ENCODE measurements at places on chromosomes 13 and 19. TPM values are rescaled to one million over a fixed set of nuclear protein-coding genes. Genes with fewer than 3 reads are reported as not detected.
A peak's percentile ranks its signal among the peaks of the same experiment; 100 is the strongest.

DNA sequence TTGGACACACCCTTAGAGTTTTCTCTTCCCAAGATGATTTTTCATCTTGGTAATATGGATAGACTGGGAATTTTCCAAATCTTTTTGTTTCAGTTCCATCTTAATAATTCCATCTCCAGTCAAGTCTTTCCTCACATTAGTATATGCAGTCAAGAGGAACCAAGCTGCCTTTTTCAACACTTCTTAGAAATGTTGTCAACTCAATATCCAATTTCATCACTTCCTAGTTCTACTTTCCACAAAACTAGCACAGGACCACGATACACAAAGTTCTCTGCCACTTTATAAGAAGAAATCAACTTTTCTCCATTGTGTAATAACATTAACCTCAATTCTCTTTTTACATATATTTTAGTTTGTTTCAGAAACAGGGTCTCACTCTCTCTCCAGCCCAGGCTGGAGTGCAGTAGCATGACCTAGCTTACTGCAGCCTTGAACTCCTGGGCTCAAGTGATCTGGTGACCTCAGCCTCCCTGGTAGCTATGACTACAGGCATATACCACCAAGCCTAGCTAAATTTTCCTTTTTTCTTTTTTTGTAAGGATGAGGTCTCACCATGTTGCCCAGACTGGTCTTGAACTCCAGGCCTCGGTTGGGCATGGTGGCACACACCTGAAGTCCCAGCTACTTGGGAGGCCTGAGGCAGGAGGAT lies 15.5 kb downstream of the ZNF443 start:
- no peak overlapping the region for H3K4me3 ChIP-seq
- DNase-seq: no peak
- no peaks in the 10 kb centered on the region for H3K4me1 ChIP-seq
- no peaks in the 10 kb centered on the region for H3K27me3 ChIP-seq

GRCh38 chr13:32720026-32720425 lies 133.8 kb downstream of the PDS5B start:
- no peak overlapping the region for H3K27ac ChIP-seq
- no peaks in the 10 kb centered on the region for H3K4me1 ChIP-seq
- H3K4me3 ChIP-seq: peak overlapping the region; percentile 65
- DNase-seq: no peak

GRCh38 chr19:12953799-12954611 lies 3.0 kb downstream of the GADD45GIP1 start:
- H3K27me3 ChIP-seq: peaks cover 12% of the 10 kb centered on the region
- no peak overlapping the region for H3K27ac ChIP-seq
- H3K4me1 ChIP-seq: peaks cover 11% of the 10 kb centered on the region
- no peak for DNase-seq
- peak overlapping the region; percentile 49 for H3K4me3 ChIP-seq

Gene RXFP2
- not detected for total RNA-seq

DNA sequence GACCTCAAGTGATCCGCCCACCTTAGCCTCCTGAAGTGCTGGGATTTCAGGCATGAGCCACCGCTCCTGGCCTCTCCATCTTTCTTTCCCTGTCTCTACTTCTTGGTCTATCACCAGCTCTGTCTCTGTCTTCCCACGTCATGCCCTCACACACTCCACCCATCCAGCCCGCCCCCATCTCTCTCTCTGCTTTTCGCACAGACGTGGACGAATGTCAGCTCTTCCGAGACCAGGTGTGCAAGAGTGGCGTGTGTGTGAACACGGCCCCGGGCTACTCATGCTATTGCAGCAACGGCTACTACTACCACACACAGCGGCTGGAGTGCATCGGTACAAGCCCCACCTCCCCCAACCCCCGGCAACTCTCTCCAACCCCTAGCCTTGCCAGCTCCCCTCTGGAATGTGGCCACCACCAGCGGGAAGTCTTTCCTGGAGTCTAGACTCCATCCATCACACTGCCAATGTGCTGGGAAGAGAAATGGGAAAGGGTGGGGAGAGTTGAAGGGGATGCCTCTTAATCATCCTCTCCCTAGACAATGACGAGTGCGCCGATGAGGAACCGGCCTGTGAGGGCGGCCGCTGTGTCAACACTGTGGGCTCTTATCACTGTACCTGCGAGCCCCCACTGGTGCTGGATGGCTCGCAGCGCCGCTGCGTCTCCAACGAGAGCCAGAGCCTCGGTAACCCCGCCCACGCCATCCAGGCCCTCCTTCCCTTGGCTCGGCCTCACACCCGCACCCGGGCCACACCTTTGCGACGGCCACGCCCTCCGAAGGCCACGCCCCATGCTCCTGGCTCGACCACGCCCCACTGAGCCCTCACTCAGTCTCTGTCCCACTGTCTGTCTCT lies 22.5 kb downstream of the LTBP4 start:
- peaks cover 49% of the 10 kb centered on the region for H3K36me3 ChIP-seq
- no peak for DNase-seq
- no peak overlapping the region for H3K4me3 ChIP-seq
- H3K4me1 ChIP-seq: peaks cover 3% of the 10 kb centered on the region
- H3K27ac ChIP-seq: no peak overlapping the region

- H3K27me3 ChIP-seq: peaks cover 4% of the 10 kb centered on the region
- peaks cover 37% of the 10 kb centered on the region for H3K36me3 ChIP-seq
- no peak overlapping the region for H3K27ac ChIP-seq
- H3K4me1 ChIP-seq: no peaks in the 10 kb centered on the region
- peak overlapping the region; percentile 9 for H3K4me3 ChIP-seq
These were observed 40.8 kb upstream of the GPR183 start for GRCh38 chr13:99347911-99348451.

Gene ZNF90
- total RNA-seq: 16.7 TPM

Gene CBLC
- 0.85 TPM for total RNA-seq

Measured in endothelial cell (in vitro differentiated cells).